ENCODE measurements at places on chromosomes 7 and 10.
A peak's percentile ranks its signal among the peaks of the same experiment; 100 is the strongest.

DNA sequence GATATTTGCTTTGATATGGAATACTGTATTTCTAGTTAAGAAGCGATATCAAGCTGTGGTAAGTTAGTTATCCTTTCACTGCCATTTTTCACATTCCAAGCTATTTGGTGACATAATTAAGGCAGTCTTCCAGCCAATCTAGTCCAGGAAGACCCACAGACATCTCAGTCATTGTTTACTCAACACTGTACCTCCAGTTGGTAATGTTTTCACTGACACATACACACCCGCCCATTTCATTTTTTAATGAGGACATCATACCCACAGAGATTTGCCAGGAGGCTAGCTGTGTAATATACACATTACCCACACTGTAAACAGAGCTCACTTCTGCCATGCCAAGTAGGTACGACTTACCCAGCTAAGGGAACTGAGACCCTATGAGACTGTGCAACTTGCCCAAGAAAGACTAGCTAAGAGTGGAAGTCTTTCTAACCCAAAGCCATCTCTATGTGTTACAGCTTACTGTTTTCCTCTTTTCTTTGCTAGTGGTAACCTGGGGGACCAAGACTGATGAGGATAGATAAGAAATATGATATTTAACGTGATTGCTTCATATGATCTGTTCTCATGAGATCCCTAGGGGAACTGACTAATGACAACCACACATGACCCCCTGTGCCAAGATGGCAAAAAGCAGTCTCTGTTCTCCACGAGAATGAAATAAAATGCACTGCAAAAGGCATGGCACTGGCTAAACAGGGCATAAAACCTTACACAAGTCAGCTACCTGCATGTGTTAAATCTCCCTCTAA is 179.0 kb downstream of the DGKI start:
- no peak for DNase-seq

GRCh38 chr10:71431239-71432100 is 34.8 kb downstream of the CDH23 start:
- no peak for DNase-seq

DNA sequence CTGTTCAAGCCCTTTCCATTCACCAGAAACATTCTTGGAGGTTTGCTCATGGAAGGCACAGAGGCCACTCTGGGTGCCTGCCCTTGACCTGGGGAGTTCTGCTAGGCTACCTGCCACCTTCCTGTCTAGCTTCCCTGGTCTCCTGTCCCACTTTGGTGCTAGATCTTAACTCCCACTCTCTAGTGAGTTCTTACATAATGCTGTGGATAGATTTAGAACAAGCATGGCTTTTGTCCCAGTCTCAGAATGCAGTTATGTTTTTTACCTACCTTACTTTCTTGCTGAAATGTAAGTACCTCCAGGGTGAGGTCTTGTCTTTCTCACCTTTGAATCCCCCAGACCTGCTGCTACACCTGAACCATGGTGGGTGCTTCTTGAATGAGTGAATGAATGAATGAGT is 1252.3 kb downstream of the TYW1 start:
- DNase-seq: no peak

GRCh38 chr7:32539919-32540531 is 44.7 kb downstream of the AVL9 start:
- no peak for DNase-seq

GRCh38 chr10:27494116-27494805 is 9.8 kb upstream of the RAB18 start:
- DNase-seq: no peak

GRCh38 chr10:120420421-120420820 is 36.6 kb upstream of the PLPP4 start:
- no peak for DNase-seq

- DNase-seq: no peak
Observed at GRCh38 chr10:5648494-5649457, 17.6 kb downstream of the ASB13 start.

- no peak for DNase-seq
Observed at GRCh38 chr7:119522263-119522662, 750.7 kb upstream of the KCND2 start.

DNA sequence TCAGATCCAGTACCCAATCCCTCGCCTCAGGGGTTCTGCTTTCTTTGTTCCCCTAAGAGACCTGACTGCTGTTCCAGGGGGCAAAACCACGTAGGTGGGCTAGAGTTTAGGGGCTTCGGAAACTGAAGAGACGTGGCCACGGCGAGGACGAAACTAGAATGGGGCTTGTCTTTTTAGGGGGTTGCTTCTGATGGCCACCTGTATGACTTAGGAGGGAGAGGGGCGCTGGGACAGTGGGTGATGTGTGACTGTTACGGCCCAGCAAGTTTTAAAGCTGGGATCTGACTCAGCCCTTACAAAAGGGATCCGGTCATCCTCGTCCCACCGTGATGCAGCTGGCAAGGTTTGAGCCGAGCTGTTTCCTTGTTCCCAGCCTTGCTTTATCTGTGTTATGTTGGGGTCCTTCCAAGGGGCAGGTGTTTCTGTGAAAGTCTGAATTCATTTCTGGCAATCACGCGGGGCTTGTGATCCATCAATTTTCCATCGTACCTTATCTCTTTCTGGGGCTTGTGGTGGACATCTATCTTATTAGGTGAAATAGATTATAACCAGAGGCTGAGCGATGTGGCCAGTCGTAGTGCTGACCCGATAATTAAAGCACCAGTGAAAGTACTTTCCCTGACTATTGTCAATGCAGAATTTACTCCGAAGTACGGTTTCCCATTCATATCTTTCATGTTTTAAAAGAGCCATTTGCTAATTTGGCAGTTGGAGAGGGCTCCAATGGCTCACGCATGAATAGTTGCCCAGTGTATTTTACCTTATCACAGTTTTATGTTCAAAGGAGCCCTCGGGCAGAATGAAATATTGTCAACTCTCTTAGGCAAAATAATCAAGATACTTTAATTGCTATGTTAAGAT is 830 bp downstream of the MET start:
- no peak for DNase-seq

- DNase-seq: peak; percentile 14
Observed at GRCh38 chr10:6464862-6465430, 115.1 kb downstream of the PRKCQ start.

DNA sequence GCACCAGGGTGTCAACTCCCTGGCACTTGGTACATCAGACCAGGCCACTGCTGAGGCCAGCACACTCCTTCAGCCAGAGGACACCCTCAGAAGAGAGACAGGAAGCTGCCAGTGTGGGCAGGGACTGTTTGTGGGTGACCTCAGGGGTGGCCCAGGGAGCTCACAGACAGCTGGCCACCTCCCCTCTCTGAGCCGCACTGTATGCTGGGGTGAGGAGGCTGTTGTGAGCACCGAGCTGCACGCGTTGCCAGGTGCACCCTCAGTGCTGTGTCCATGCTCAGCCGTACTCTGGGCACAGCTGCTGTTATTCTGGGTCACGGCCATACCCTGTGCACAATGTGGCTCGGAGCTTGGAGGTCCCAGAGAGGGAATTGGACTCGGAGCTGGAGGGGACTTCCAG is 61.5 kb upstream of the NANOS1 start:
- DNase-seq: no peak

DNA sequence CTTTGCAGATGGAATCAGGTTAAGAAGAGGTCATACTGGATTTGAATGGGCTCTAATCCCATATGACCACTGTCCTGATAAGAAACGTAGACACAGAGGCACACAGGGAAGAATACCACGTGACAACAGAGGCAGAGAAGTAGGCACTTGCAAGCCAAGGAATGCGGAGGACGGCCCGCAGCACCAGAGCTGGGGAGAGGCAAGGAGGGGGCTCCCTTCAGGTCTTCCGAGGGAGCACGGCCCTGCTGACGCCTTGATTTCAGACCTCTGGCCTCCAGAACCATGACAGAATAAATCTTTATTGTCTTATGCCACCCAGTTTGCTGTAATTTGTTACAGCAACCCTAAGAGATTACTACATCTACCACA is 44.7 kb upstream of the TMEM213 start:
- no peak for DNase-seq

DNA sequence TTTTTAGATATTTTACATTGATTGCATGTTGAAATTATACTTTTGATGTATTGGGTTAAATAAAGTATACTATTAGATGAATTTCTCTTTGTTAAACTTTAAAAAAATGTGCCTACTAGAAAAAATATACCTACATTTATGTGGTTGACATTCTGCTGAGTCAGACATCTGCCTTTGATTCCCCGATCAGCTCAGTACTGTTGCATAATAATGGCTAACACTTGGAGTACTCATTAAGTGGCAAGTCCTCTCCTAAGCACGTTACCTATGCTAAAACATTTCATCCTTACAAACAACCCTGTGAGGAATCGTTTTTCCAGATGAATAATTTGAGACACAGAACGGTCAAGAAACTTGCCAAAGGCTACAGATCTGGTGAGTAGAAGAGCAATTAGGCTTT is 14.0 kb upstream of the SEM1 start:
- no peak for DNase-seq

- DNase-seq: no peak
Observed at GRCh38 chr7:32283546-32283945, 206.6 kb downstream of the LSM5 start.

- DNase-seq: no peak
Observed at GRCh38 chr7:48028938-48029337, at the start of gene SUN3. Gene SUN3 (minus strand): TSS chr7:48029107. CDS start chr7:48028938, 169 bp downstream.

- peak; percentile 50 for DNase-seq
Observed at GRCh38 chr10:21496343-21497176, 28.9 kb downstream of the SKIDA1 start.

DNA sequence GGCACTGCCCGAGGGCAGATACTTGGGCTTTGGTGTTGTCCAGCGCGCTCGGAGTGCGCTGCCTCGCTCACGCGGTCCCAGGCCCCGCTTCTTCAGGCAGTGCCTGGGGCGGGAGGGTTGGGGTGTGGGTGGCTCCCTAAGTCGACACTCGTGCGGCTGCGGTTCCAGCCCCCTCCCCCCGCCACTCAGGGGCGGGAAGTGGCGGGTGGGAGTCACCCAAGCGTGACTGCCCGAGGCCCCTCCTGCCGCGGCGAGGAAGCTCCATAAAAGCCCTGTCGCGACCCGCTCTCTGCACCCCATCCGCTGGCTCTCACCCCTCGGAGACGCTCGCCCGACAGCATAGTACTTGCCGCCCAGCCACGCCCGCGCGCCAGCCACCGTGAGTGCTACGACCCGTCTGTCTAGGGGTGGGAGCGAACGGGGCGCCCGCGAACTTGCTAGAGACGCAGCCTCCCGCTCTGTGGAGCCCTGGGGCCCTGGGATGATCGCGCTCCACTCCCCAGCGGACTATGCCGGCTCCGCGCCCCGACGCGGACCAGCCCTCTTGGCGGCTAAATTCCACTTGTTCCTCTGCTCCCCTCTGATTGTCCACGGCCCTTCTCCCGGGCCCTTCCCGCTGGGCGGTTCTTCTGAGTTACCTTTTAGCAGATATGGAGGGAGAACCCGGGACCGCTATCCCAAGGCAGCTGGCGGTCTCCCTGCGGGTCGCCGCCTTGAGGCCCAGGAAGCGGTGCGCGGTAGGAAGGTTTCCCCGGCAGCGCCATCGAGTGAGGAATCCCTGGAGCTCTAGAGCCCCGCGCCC is at the start of gene NPY:
Gene NPY (plus strand): TSS at position 294 of the 802 bp plus-strand sequence. CDS start 1,051 bp downstream, outside the sequence.
- no peak for DNase-seq

DNA sequence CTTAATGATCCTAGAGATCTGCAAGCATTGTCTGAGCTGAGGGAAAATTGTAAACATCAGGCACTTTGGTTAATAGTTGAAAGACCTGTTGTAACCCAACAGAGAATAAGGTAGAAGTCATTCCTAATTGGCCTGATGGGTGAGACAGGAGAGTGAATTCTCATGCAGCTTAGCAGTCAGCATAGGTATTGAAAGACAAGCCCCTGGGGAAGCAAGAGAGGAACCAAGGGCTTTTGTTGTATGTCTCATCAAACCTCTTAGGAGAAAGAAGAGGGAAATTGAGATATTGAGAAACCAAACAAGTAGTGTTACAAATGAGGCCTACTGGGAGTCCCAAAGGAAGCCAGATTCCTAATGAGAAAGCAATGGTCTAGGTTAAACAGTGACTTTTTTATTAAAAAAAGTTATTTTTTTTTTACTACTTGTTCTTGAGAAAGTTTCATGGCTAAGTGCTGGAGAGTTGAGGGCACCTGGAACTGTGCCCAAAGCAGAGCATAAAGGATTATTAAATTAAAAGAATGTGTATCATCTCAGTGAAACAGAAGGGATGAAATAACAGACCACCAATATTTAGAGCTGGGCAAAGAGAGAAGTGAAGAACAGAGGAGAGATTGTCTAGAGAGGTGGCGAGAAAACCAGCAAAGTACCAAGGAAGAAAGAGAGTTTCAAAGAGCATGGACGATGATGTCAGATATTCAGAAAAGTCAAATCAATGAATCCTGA is 168.9 kb downstream of the CDK14 start:
- DNase-seq: no peak

GRCh38 chr7:64733550-64734240 is 60.5 kb upstream of the ZNF138 start:
- no peak for DNase-seq

GRCh38 chr7:41401833-41402232 is 301.1 kb downstream of the INHBA start:
- DNase-seq: no peak

- no peak for DNase-seq
Observed at GRCh38 chr7:20064974-20065862, 152.0 kb downstream of the MACC1 start.

- no peak for DNase-seq
Observed at GRCh38 chr7:127146746-127147536, 105.8 kb downstream of the GRM8 start.

- no peak for DNase-seq
Observed at GRCh38 chr10:112229096-112229495, 45.5 kb upstream of the GPAM start.

GRCh38 chr10:76428551-76429367 is 997.3 kb downstream of the LRMDA start:
- no peak for DNase-seq

GRCh38 chr10:21513405-21513788 is 12.1 kb downstream of the SKIDA1 start:
- no peak for DNase-seq

DNA sequence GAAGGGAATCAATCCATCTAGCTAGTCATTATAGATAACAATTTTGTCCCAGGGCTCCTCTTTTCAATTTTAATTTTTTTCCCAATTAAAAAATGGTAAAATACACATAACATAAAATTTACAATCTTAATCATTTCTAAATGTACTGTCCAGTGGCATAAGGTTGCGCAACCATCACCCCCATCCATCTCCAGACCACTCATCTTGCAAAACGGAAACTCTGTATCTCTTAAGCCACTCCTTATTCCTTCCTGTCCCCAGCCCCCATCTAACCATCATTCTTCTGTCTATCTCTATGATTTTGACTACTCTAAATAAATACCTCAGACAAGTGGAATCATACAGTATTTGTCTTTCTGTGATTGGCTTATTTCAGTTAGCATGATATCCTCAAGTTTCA is 46.1 kb upstream of the RAB18 start:
- no peak for DNase-seq
